CD4-positive, alpha-beta T cell treated with Interleukin-17A for 1 hour (primary cell): ENCODE measurements at places on chromosomes 6 and 20.

DNA sequence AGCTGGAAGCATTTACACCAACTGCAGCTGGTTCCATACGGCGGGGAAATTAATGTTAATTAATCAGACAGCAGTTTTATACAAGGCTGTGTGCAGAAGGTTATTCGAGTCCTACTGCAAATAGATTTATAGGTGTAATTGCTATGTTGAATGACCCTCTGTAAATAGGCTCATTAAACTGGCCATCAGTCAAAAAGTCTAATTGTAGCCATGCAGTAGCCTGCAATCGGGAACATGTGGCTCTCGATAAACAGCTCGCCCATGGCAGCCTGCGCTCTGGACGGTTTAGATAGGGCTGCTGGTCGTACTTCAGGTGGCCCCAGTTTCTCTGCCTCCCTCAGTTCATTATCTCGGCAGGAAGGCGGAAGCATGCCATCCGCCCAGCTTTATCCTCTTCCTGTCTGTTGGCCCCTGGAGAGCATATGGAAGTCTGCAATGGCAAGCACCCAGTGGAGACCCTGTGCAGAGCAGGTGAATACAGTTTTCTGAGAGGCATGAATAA lies 143.2 kb downstream of the MBOAT1 start:
- DNase-seq: no peak

DNA sequence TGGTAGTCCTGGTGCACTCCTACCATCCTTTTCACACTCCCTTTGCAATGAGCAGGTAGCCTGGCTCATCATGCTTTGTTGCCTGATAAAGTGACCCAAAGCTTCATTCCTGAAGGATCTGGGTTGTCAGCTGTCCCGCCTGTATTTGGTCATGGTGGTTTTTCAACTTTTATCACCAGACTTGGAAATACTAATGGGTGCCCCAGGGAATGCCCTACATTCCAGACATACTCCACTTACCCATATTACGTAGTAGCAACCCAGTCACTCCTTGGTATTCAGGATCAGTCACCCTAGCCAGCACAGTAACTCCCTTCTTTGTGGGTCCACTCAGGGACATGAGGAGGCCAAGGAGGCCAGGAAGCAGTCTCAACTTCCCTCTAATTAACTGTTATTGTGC lies 199.2 kb downstream of the MAFB start:
- no peak for DNase-seq

GRCh38 chr6:31131595-31131994 lies 7.3 kb downstream of the PSORS1C2 start:
- no peak for DNase-seq

DNA sequence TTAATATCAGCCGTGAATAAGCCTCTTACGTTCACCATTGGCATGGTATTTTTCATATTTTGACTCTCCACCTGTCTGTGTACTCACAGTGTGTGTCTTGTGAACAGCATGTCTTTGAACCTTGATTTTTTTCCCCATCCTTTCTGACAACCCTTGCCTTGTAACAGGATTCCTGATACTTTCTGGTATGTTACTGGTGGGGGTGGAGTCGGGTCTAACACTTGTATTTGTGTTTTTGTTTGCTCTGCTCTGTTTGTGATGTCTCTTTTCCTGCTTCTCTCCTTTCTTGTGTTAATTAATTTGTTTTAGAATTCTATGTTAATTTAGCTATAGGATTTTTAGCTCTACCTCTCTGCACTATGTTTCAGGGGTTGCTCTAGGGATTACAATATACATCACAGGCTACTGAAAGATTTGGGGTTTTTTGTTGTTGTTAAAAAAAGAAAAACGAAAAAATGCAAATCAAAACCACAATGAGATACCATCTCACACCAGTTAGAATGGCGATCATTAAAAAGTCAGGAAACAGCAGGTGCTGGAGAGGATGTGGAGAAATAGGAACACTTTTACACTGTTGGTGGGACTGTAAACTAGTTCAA lies 245.1 kb downstream of the CDH4 start:
- DNase-seq: no peak

DNA sequence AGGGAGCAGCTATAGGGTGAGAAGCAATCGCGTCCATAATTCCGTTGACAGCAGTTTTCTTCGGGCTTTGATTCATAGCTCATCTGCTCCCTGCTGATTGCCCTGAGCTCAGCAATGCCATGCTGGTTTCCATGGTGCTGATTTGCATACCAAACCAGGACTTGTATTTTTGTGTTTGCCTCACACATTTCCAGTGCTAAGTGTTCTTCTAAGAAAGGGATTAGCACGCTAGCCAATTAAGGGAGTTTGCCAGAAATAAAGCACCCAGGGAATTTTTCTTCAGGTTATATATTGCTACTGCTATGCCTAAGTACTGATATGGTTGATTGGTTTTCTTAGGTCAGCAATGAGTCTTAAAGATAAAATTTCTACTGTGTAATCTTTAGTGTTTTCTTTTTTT lies 177.6 kb downstream of the PLCB1 start:
- no peak for DNase-seq

DNA sequence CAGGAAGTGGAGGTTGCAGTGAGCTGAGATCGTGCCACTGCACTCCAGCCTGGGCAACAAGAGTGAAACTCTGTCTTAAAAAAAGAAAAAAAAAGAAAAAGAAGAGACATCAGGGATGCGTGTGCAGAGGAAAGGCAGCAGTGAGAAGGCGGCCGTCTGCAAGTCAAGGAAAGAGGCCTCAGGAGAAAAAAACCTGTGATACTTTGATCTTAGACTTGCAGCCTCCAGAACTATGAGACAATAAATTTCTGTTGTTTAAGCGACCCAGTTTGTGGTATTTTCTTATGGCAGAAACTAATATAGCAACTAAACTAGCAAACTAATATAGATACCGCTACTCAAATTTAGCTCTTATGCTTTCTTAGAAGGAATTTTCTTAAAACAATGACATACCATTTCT lies 36.1 kb downstream of the FGD2 start:
- no peak for DNase-seq

DNA sequence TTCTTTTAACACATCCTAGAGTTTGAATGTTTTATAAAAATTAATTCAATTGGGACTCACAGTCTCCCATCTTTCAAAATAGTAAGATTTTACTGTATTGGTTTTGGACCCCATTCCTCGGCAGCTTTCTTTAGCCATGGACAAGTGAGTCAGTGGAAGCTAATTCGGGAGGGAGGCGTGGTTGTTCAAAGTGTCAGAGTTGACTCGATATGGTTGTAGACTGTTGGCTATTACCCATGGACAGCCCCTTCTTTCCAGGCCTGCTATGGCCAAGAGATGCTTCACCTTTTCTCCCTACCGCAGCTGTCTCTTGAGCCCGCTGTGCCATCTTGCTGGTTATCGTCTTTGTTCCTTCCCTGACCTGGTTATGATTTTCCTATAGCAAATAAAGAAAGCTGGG lies 243.0 kb downstream of the CD83 start:
- no peak for DNase-seq

GRCh38 chr6:152859225-152859624 lies 108.6 kb downstream of the VIP start:
- DNase-seq: no peak

- DNase-seq: no peak
Measured at GRCh38 chr6:17182961-17183360, 81.1 kb downstream of the STMND1 start.

DNA sequence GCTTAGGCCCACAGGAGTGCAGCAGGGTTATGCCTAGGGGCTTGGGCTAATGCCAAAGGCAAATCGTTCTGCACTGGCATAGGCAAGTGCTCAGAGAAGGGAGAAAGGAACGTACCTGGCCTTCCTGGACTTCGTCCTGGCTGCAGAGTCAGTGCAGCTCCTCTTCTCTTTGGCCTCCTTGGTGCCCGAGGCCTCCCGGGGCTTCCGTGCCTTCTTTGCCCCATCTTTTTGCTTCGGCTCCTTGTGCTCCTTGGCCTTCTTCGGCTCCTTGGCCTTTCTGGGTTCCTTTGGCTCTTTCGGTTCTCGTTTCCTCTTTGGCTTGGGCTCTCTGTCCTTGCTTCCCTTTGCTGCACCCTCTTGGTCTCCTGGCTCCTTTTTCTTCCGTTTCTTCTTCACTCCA lies 85.2 kb downstream of the CHD6 start:
- no peak for DNase-seq
